ENCODE measurements at places on chromosomes 2 and 18.

DNA sequence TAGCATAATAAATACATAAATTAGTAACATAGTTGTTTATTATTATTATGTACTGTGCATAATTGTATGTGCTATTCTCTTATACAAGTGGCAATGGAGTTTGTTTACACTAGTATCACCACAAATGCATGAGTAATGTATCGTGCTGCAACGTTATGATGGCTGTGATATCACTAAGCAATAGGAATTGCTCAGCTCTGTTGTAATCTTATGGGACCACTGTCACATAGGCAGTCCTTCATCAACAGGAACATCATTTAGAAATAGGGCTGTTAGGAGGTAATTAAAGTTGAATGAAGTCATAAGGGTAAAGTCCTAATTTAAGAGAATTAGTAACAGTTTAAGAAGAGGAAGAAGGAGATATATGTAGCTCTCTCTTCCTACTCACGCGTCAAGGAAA lies 33.8 kb downstream of the TEX51 start:
- no peak for DNase-seq

GRCh38 chr2:190277234-190278112 lies 42.2 kb downstream of the HIBCH start:
- peak; percentile 43 for DNase-seq

- DNase-seq, result no peak
Observed at GRCh38 chr2:202006301-202006700, 27.4 kb upstream of the FZD7 start.

GRCh38 chr2:133716166-133716565 lies 147.9 kb upstream of the NCKAP5 start:
- no peak for DNase-seq

GRCh38 chr2:62856228-62857040 lies 150.9 kb downstream of the EHBP1 start:
- no peak for DNase-seq
